Dorsolateral prefrontal cortex (tissue), 122 donors: ENCODE measurements at places on chromosomes 4 and X. TPM values are rescaled to one million over a fixed set of nuclear protein-coding genes. Genes with fewer than 3 reads are reported as not detected.
A peak's percentile ranks its signal among the peaks of the same experiment; 100 is the strongest.

Gene MAGIX
- total RNA-seq = 6.1 TPM

- DNase-seq = no peak
These were observed 92.3 kb downstream of the RLIM start for GRCh38 chrX:74521961-74522751.

Gene TXK
- total RNA-seq = 2.6 TPM

GRCh38 chrX:147899379-147900114 is 12.2 kb upstream of the FMR1 start:
- DNase-seq = no peak

DNA sequence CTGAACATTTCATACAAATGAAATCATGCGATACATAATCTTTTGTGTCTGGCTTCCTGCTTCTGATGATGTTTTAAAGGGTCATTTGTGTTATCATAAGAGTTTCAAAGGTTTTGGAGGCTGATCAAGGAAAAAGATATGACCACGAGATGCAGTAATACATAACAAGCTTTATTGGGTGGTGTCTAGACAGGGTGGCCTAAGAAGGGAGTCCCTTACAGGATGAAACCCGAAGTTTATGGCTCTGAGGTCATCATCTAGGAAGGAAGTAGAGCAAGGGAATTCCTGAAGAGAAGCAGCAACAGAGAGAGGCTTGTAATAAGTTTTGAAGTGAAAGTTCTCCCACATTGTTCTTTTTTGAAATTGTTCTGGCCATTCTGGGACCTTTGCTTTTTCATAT is 40.8 kb upstream of the SOD3 start:
- DNase-seq = no peak

Gene FAM9C
- not detected for total RNA-seq

Gene AKAP14
- not detected for total RNA-seq

DNA sequence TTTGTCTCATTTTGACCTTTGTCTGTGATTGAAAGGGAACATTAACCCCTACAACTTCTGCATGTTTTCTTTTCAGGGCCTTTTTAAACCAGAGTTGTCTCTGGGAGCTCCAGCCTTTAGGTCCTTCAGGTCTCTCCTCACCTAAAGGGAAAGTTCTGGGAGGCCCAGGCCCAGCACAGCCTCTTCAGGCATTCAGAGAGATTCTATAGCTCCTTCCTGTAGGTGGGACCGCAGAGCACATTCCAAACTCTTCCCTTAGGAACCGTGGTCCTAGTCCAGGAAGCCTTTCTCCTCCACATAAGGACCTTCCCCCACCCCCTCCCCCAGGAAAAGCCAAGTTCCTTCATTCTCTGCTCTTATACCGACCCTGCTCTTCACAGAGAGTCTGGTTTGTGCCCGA is 14.9 kb downstream of the NKX6-1 start:
- no peak for DNase-seq

- no peak for DNase-seq
These were observed 367.1 kb downstream of the PACRGL start for GRCh38 chr4:21067351-21067750.

Gene HPSE
- total RNA-seq = 3.0 TPM

- DNase-seq = no peak
These were observed 94.5 kb upstream of the IL15 start for GRCh38 chr4:141541851-141542250.

DNA sequence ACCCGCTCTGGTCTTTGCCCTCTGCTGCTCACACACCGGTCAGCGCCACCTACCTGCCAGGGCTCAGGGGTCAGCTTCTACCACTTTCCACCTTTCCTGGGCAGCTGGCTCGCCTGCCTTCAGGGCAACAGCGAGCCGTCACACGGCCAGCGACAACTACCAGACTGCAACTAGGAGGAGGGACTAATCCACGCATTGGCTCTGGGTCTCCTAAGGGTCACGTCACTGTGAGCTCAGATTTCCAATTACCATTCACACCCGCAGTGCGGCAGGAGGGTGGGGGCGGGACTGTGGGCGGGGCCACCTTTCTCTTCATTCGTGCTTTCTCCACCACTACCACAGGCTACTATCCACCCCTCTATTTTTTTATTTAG is at the start of gene BEX5:
Gene BEX5 (minus strand): TSS at position 172 of the 374 bp plus-strand sequence. CDS start 1,712 bp downstream, outside the sequence.
- peak; percentile 63 for DNase-seq

DNA sequence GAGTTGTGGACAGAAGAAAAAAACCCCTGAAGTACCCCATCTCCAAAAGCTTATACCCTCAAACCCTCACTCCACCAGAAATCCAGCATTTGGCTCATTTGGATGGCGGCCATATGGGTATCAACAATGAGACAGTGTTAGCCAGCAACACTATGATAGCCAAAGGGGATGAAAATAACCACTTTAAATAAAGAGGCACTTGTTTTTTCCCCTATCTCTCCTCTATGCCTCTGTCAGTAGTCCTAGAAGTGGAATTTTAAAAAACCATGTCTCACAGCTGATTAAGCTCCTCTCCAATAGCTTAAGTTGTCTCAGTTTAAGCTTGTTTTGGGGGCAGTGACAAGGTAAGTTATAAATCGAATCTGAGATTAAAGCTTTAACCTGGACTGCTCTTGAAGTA is 124.0 kb downstream of the MOSPD2 start:
- DNase-seq = no peak

Gene SMPX
- 2.8 TPM for total RNA-seq

DNA sequence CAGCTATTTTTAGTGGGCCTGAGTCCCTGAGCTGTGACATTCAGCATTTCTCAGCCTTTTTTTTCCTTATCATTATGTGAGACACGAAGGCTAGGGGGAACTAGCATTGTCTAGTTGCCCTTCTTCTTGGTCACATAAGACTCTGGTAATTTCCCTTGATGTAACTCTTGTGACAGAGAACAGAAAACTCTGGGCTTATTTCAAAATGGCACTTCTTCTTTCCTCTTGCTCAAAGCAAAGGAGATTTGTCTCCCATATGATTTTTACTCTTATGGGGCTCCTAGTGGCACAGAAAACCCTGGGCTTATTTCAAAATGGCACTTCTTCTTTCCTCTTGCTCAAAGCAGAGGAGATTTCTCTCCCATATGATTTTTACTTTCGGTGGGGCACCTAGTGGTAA is 14.7 kb downstream of the ATXN3L start:
- DNase-seq = no peak
